ENCODE measurements at places on chromosomes 3 and 15. TPM values are rescaled to one million over a fixed set of nuclear protein-coding genes. Genes with fewer than 3 reads are reported as not detected.
A peak's percentile ranks its signal among the peaks of the same experiment; 100 is the strongest.

The HRG gene
- total RNA-seq: not detected

The CPA3 gene
- total RNA-seq: not detected

The CHRM5 gene
- total RNA-seq: not detected

The CCDC13 gene
- total RNA-seq: 2.5 TPM

The SH3GL3 gene
- total RNA-seq: not detected

The PATL2 gene
- total RNA-seq: 60.5 TPM

The GP9 gene
- total RNA-seq: not detected

The GOLGA8T gene
- not detected for total RNA-seq

The THSD4 gene
- not detected for total RNA-seq

The MAPK6 gene
- total RNA-seq: 20.2 TPM

The CATSPER2 gene
- total RNA-seq: 17.2 TPM

The ABCC5 gene
- total RNA-seq: 31.7 TPM

The CIDEC gene
- total RNA-seq: not detected

The SMAD6 gene
- total RNA-seq: 0.37 TPM

DNA sequence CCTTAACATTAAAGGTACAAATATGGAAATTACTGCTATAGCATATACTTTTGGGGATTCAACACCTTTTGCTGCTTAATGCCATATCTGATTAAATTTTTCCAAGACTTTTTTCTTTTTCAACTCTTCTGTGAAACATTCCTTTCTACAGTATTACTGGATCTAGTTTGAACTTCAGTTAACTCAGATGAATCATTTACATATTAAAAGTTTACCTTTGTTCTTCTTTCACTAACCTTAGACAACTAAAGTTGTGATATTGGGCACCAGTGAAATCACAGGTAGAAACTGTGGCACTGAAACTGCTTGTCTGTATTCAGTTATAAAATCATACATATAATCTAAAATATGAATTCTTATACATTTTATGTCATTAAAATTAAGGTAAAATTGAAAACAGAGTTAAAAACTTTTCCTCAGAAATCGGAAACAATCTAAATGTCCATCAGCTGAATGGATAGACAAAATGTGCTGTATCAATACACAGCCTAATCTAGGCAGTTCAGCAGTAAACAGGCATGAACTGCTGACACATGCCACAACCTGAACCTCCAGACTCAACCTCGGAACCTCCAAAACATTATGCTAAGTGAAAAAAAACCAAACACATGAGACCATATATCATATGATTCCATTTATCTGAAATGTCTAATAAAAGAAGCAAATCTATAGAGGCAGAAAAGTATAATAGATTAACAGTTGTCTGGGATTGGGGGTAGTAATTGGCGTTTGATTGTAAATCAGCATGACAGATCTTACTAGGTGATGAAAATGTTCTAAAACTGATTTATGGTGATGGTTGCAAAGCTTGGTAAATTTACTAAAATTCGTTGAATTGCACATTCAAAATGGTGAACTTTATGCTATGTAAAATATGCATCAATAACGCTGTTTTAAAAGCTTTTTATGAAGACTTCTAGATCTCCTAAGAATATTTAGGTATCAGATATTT is 50.0 kb downstream of the PPARG start:
- H3K4me1 ChIP-seq: no peaks in the 10 kb centered on the region
- no peak overlapping the region for H3K4me3 ChIP-seq
- no peak overlapping the region for H3K27ac ChIP-seq
- DNase-seq: no peak
- no peaks in the 10 kb centered on the region for H3K27me3 ChIP-seq

GRCh38 chr3:138849222-138849940 is 14.7 kb upstream of the PIK3CB start:
- no peaks in the 10 kb centered on the region for H3K27me3 ChIP-seq
- no peaks in the 10 kb centered on the region for H3K4me1 ChIP-seq
- no peak overlapping the region for H3K4me3 ChIP-seq
- no peaks in the 10 kb centered on the region for H3K36me3 ChIP-seq

GRCh38 chr15:69943637-69944036 is 154.1 kb downstream of the TLE3 start:
- H3K4me3 ChIP-seq: no peak overlapping the region
- no peak for DNase-seq
- no peaks in the 10 kb centered on the region for H3K4me1 ChIP-seq
- H3K27ac ChIP-seq: no peak overlapping the region
- H3K27me3 ChIP-seq: no peaks in the 10 kb centered on the region

DNA sequence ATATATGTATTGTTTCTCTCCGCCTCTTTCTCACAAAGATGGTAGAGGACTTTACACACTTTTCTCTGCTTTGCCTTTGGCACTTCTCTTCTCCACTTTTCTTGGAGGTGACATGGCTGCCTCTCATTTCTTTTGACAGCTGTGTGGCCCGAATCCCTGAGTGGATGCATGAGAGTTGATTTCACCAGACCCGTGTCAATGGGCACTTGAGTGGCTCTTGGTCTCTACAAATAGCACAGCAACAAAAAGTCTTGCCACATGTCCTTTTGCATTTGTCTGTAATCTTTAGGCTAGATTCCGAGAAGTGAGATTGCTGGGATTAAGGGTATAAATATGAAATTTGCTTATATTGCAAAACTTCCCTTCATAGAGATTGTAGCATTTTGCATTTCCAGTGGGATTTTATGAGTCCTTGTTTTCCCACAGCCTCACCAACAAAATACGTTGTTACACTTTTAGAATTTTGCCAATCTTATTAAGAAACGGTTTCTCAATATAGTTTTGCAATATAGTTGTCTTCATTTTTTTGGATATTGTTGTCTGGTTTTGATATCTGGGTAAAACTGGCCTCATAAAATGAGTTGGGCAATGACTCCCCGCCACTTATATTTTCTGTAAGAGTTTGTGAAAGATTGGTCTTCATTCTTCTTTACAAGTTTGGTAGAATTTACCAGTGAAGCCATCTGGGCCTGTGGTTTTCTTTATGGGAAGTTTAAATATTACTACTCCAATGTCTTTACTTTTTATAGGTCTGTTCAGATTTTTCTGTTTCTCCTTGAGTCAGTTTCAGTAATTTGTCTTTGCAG is 5.2 kb upstream of the TRPM1 start:
- no peaks in the 10 kb centered on the region for H3K36me3 ChIP-seq

- no peak overlapping the region for H3K27ac ChIP-seq
- no peak for DNase-seq
- H3K4me3 ChIP-seq: no peak overlapping the region
- H3K4me1 ChIP-seq: no peaks in the 10 kb centered on the region
- no peaks in the 10 kb centered on the region for H3K27me3 ChIP-seq
- H3K36me3 ChIP-seq: no peaks in the 10 kb centered on the region
Measured at GRCh38 chr15:70519616-70520015, 243.7 kb downstream of the UACA start.

DNA sequence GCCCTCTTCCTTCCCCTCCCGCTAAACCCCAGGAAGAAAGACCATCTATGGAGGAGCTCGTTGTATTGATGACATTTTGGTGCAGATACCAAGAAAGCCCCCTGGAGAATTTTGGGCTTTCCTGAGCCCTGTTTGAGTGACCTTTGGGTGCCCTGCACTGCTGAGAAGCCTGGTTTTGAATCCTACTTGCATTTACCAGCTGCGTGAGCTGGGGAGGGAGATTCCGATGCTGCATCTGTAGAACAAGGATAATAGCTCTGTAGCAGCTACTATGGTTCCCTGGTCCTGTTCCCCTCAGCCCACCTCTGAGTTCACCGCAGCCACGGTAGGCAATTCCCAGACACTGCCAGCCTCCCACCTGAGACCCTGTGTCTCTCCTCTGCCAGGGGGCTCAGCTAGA is 5.2 kb downstream of the APOD start:
- DNase-seq: no peak

- no peak overlapping the region for H3K4me3 ChIP-seq
- H3K4me1 ChIP-seq: peaks cover 58% of the 10 kb centered on the region
- DNase-seq: no peak
- peaks cover 8% of the 10 kb centered on the region for H3K27me3 ChIP-seq
- no peak overlapping the region for H3K27ac ChIP-seq
Measured at GRCh38 chr15:78063970-78064385, 13.5 kb downstream of the TBC1D2B start.

DNA sequence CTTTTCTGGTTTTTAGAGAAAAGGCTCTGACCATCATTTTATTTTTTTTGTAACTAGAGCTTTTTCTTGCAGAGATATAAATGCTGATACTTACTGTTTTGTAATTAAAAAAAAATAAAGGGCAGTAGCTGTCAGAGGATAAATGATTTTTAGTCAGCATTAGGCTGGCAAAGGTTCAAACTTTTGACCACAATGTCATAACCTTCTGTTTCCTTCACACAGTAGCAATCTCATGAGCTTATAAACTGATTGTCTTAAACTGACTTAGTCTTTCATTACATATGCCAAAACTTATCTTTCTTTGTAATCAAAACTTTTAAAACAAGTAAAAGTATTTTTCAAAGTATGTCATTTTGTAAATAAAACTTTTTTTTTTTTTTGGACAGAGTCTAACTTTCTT is 841.9 kb downstream of the OTOL1 start:
- no peaks in the 10 kb centered on the region for H3K36me3 ChIP-seq
- no peaks in the 10 kb centered on the region for H3K27me3 ChIP-seq
- DNase-seq: no peak
- H3K27ac ChIP-seq: no peak overlapping the region
- no peaks in the 10 kb centered on the region for H3K4me1 ChIP-seq
- H3K4me3 ChIP-seq: no peak overlapping the region

- H3K27ac ChIP-seq: no peak overlapping the region
- no peaks in the 10 kb centered on the region for H3K27me3 ChIP-seq
- no peak overlapping the region for H3K4me3 ChIP-seq
Measured at GRCh38 chr3:186589121-186589520, 18.6 kb downstream of the DNAJB11 start.

DNA sequence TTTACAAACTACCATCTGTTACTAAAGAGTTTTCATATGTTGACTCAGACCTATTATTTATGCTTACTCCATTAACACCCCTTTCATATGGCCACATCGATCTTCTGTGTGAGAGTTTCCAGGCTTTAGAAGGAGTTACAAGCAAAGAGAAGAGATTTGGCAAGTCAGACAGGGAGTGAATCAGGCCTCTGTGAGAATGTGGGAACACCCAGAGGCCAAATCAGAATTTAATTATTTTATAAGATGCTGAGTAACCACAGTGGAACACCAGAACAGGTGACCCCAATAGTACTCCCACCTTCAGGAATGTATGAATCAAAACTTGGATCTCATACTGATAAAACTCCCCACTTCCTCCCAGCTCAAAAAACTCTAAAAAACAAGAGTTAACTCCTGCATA is 42.0 kb downstream of the IFT57 start:
- no peaks in the 10 kb centered on the region for H3K27me3 ChIP-seq
- H3K4me3 ChIP-seq: no peak overlapping the region
- H3K4me1 ChIP-seq: peaks cover 11% of the 10 kb centered on the region
- no peak overlapping the region for H3K27ac ChIP-seq

DNA sequence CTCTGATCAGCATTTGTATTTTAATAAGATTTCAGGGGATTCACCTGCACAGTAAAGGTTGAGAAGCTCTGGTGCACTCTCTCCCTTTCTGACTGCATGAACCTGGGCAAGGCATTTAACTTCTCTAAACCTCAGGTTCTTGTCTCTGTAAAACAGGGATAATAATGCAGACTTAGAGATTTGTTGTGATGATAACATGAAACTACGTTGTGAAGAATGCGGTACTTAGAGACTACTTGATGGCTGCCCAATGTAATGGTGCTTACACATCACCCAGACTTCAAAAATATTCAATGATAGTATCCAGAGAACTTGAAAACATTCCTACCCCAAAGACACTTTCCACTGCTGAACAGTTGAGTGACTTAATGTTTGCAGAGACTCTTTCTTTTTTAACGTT is 19.8 kb upstream of the TNFSF10 start:
- H3K27ac ChIP-seq: no peak overlapping the region
- no peak for DNase-seq
- H3K4me1 ChIP-seq: peaks cover 18% of the 10 kb centered on the region
- no peaks in the 10 kb centered on the region for H3K36me3 ChIP-seq

DNA sequence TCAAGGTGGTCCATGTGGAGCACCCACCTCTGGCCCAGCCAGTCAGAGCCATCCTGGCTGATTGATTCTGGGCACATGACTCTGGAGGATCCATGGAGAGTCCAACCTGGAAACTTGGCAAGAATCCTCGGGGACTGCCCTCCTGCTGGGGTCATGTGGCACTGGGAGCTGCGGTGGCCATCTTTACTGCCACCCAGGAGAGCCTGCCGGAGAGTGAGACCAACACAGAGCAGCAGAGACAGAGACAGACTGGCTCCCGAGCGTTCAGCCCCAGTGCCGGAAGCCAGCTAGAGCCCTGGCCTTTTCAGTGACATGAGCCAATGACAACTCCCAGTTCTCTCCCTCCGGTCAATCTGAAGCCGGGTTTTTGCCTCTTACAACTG is 11.5 kb upstream of the GATA2 start:
- no peak overlapping the region for H3K4me3 ChIP-seq
- no peaks in the 10 kb centered on the region for H3K36me3 ChIP-seq
- no peaks in the 10 kb centered on the region for H3K4me1 ChIP-seq
- no peak overlapping the region for H3K27ac ChIP-seq
- DNase-seq: no peak
- H3K27me3 ChIP-seq: peaks cover 5% of the 10 kb centered on the region

- no peak overlapping the region for H3K27ac ChIP-seq
- H3K27me3 ChIP-seq: no peaks in the 10 kb centered on the region
- no peak for DNase-seq
- no peaks in the 10 kb centered on the region for H3K4me1 ChIP-seq
- H3K36me3 ChIP-seq: no peaks in the 10 kb centered on the region
- H3K4me3 ChIP-seq: no peak overlapping the region
Measured at GRCh38 chr3:65334045-65334665, 646.4 kb upstream of the ADAMTS9 start.

DNA sequence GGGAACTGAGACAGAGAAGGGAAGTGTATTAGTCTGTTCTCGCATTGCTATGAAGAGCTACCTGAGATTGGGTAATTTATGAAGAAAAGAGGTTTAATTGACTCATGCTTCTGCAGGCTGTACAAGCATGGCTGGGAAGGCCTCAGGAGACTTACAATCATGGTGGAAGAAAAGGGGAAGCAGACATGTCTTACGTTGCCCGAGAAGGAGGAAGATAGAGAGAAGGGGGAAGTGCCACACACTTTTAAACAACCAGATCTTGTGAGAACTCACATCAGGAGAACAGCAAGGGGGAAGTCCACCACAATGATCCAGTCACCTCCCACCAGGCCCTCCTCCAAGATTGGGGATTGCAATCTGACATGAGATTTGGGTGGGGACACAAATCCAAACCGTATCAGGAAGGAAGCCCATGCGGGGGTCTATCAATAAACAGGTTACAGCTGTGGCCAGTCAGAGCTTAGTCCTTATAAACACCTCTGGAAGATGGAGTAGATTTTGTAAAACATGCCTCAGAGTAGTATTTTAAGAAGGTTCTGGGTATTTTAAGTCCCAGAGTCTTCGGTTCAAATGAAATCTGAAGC is 153.9 kb downstream of the GHSR start:
- H3K4me3 ChIP-seq: no peak overlapping the region
- no peak overlapping the region for H3K27ac ChIP-seq
- peak; percentile 7 for DNase-seq
- no peaks in the 10 kb centered on the region for H3K36me3 ChIP-seq
- H3K27me3 ChIP-seq: no peaks in the 10 kb centered on the region

GRCh38 chr3:152574461-152575079 is 260.4 kb upstream of the P2RY1 start:
- no peaks in the 10 kb centered on the region for H3K36me3 ChIP-seq
- H3K27ac ChIP-seq: no peak overlapping the region
- no peak overlapping the region for H3K4me3 ChIP-seq

All from B cell (primary cell).